Retinal pigment epithelial cell (primary cell): ENCODE measurements at places on chromosomes 16 and 17.

GRCh38 chr16:50331570-50331969, 37.2 kb downstream of the BRD7 start:
- DNase-seq: no peak

GRCh38 chr16:82728901-82729300, 102.1 kb downstream of the CDH13 start:
- DNase-seq: no peak

GRCh38 chr17:18021372-18021771, 17.6 kb downstream of the ATPAF2 start:
- DNase-seq: no peak

GRCh38 chr16:10852948-10853347, 24.1 kb upstream of the CIITA start:
- DNase-seq: no peak

GRCh38 chr16:63717806-63718205, 1404.1 kb downstream of the CDH11 start:
- no peak for DNase-seq

- DNase-seq: no peak
Observed at GRCh38 chr16:30556125-30556473, 2.1 kb downstream of the ZNF764 start.
